GM18507 (cell line): ENCODE measurements at places on chromosomes 16 and 17.

GRCh38 chr17:31511195-31511578 is 119.7 kb downstream of the RAB11FIP4 start:
- DNase-seq, result no peak

GRCh38 chr17:50659179-50659578 is 24.5 kb downstream of the ABCC3 start:
- DNase-seq, result no peak

GRCh38 chr16:89507214-89507833 is 879 bp upstream of the SPG7 start:
- no peak for DNase-seq

GRCh38 chr17:62566996-62567578 is 60.4 kb upstream of the MRC2 start:
- DNase-seq, result no peak

- peak; percentile 14 for DNase-seq
These were observed 31.4 kb upstream of the PMFBP1 start for GRCh38 chr16:72203401-72203800.
